ENCODE measurements at places on chromosomes 12 and 14.

GRCh38 chr14:93834699-93835371 is 46.5 kb upstream of the PRIMA1 start:
- no peak for DNase-seq

DNA sequence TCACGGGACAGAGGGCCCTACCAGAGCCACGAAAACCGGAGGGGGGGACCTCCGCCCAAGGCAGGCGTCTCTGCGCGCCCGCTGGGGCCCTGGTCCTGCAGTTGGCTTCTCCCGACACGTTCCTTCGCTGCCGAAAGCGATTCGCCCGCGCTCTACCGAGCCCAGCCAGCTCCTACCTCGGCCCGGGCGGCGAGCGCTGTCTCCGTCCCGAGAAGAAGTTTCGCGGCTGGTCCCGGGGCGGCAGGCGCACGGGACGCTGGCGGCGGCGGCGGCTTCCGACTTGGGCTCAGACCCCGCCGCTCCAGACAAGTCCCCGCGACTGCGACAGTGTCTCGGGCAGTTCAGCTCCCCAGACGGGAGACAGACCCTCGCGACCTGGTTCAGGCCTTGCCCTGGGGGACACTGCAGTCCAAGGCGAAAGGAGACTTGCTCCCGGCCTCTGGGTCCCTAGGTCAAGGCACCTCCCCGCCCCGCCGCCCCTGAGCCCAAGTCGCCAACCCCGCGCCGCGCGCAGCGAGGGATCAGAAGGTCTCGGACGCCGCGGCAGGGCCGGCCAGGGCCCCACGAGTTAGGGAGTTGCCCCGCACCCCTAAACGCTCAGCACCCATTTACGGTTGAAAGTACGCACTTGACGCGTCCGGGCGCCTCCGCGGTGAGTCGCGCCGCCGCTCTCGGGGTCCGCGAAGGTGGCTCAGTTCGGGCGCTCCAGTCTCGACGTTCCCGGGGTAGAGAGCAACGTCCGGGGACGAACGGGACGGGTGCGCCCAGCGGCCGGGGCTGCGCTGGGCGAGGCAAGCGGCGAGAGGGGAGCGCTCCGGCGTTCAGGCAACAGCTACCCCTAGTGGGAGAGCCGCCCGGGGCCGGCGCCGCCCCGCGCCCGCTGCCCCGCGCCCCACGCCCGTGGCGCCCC is 1.4 kb upstream of the DIO3 start:
- DNase-seq: no peak

- no peak for DNase-seq
These were observed 19.5 kb downstream of the CCDC88C start for GRCh38 chr14:91397965-91398591.

DNA sequence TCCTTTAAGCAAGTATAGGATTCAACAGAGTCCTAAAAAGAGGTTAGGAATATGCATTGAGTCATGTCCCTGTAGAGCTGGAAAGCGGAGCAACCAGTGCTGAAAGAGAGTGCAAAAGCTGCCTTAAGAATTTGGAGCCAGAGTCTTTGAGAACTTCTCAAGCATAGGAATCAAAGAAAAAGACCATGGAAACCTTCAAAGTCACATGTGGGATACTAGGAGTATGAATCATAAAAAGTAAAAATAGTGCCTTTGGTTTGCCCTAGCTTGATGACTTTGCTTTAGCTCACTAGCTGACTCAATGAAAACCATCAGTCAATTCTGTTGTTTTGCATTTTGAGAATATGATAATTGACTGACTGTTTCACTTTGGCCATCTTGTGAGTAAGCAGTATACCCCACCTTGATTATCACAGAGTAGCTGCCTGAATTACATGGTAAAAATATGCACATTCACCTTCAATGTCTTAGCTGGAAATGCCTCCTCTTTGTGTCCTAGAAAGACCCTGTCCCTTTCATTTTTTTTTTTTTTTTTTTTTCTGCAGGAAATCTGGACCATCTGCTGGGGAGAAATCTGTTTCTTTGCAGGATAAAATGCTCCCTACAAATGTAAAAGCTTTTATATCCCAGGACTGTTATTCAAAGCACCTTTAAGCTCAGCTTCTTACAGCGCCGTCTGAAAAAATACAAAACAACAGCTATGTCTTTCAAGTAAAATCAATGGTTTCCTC is 248.6 kb upstream of the KRR1 start:
- no peak for DNase-seq

DNA sequence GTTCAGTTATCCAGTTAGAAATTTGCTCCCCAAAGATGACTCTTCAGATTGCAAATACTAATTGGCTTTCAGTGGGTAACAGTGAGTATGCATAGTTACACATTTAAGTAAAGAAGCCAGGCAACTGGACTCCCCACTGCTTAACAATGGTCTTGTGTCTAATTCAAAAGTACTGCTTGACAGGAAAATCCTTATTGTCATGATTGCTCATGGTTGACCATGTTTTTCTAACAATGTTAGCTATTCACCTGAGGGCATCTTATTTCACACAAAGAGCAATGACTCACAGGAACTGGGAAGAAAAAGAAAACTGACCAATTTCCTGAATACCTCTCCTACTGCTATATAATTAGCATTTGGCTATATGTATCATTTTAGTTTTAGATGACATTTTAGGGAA is 33.7 kb upstream of the ALG10B start:
- no peak for DNase-seq

Measured in stimulated activated CD4-positive, alpha-beta T cell treated with anti-CD3 and anti-CD28 coated beads, Interleukin-1b, Interleukin-23, amount 100 ng/mL, for 4 hours (primary cell).